ENCODE measurements at places on chromosomes 6 and 20.

DNA sequence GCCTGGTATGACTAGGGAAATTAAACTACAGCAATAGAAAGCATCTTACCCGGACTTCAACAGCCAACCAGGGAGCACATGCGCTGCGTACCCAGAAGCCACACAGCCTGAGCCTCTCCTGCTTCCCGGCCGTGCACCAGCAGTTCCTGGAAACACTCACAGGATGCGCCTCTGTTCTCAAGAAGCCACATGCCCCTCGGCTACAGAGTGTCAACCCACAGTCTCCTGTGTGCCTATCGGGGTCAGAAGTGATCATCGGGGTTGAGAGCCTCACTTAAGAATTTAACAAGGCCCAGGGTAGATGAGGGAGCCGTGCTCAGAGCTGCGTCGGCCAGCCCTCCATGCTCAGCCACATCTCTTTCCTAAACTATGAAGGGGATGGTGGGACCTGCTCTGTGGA, 147.2 kb upstream of the GGTLC1 start:
- DNase-seq: no peak

- no peak for DNase-seq
These were observed 42.7 kb downstream of the ADGRF5 start for GRCh38 chr6:46879003-46879402.

DNA sequence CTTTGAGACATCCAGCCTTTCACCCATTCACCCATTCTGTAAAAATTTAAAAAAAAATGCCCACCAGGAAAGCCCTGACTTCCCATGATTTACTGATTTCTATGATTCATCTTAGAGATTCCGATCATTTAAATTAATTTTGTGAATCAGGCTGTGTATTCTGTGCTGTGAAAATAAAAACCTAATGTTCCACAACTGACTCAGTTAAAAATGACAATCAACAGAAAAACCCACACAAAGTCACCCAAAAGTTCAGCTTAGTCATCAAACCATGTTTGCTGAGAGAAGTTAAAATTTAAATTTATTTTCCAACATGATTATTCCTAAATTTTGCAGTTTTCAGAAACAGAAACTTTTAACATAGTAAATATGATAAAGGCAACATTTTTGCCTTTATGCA, 509.9 kb downstream of the TENT5A start:
- no peak for DNase-seq

DNA sequence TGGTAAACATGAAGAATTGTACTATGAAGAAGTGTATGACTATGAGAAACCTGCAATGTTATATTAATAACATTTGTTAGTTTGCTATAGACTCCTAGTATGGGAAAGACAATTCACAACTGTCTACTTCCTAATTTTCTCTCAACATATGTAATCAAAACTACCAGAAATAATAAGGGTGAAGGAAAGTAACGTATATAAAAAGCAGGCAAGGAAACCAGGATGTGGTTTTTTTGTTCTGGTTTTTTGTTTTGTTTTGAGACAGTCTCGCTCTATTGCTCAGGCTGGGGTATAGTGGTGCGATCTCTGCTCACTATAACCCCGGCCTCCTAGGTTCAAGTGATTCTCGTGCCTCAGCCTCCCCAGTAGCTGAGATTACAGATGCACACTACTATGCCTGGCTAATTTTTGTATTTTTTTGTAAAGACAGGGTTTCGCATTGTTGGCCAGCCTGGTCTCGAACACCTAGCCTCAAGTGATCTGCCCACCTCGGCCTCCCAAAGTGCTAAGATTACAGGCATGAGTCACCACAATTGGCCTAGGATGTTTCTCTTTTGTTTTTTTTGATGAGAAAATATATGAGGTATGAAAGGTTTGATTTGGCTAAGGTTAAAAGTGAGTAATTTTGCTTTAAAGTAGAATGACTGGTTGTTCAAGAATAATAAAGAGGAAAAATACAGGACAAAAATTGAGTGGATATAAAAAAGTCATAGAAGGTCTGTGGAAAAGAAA, 83.1 kb downstream of the PTCHD4 start:
- DNase-seq: no peak

GRCh38 chr20:1933465-1933870, 38.3 kb downstream of the SIRPA start:
- no peak for DNase-seq
